ENCODE measurements at places on chromosomes 12 and 14. TPM values are rescaled to one million over a fixed set of nuclear protein-coding genes. Genes with fewer than 3 reads are reported as not detected.

GRCh38 chr12:111129149-111129767, 208.9 kb upstream of the MYL2 start:
- DNase-seq: no peak

DNA sequence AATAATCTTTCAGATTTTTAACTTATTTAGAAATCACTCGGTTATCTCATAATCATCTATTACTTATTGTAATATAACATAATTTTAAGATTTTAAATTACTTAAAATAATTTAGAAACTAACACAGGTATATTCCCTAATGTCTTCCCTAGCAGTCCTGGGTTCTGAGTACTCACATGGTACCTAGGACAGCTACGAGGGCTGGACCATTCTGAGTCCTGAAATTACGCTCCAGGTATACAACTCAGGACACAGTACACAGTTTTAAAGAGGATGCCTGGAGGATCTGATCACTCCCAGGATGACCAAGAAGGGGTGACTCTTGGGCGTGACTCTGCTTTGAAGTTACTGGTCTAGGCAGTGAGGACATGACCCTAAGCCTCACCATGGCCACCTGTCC, 9.1 kb upstream of the RASSF8 start:
- DNase-seq: no peak

DNA sequence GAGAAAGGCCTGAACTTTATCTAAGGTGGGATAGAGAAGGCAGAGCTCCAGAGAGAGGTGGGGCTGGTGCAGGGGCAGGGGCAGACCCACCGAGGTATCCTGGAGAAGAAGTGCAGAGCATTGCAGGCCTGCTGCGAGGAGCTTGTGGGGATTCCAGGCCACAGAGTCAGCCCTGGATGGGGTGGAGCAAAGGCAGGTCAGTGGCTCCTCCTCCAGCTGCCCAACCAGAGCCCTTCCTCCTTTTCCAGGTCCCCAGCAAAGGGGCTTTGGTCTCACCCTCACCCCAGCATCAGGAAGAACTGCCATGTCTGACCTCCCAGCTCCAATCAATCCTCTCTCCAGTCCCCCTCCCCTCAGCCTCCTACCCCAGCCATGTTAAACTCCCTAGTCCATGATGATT, 19.8 kb upstream of the ZNF740 start:
- no peak for DNase-seq

GRCh38 chr12:26229910-26230309, 34.5 kb downstream of the SSPN start:
- DNase-seq: no peak

- no peak for DNase-seq
Measured at GRCh38 chr14:53929871-53930715, 26.5 kb downstream of the BMP4 start.

LMO3 gene
- 2.0 TPM for polyA plus RNA-seq

RAPGEF3 gene
- 2.1 TPM for polyA plus RNA-seq

- no peak for DNase-seq
Measured at GRCh38 chr12:22229652-22230279, 104.7 kb downstream of the ST8SIA1 start.

GRCh38 chr14:34926552-34926951, 51.4 kb upstream of the BAZ1A start:
- no peak for DNase-seq

- DNase-seq: no peak
Measured at GRCh38 chr14:31777312-31777711, 216.1 kb downstream of the NUBPL start.

GRCh38 chr14:95044463-95045105, 112.7 kb downstream of the DICER1 start:
- DNase-seq: no peak

DNA sequence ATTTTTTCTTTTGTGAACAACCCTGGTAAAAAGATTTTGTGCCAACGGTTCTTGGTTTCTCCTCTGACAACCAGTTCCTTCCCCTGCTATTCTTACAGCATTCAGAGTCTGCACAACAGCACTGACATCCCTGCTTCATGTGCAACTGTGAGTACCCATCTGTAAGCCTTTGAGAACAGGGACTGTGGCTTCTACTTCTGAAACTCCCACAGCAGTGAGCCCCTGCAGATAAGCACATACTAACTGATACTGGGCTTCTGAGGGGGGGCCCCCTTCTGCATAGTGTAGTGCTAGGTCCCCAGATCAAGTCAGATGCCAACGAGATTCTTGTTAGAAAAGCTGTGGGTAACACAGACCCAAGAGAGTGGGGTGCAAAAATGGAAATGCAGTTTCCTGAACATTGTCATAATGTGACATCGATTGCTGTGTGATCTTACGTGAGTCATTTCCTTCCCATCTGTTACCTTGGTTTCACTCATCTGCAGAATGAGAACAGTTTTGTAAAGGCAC, 11.1 kb upstream of the NINJ2 start:
- no peak for DNase-seq

GRCh38 chr14:100824901-100825712, 811 bp upstream of the MEG3 start:
- no peak for DNase-seq

DNA sequence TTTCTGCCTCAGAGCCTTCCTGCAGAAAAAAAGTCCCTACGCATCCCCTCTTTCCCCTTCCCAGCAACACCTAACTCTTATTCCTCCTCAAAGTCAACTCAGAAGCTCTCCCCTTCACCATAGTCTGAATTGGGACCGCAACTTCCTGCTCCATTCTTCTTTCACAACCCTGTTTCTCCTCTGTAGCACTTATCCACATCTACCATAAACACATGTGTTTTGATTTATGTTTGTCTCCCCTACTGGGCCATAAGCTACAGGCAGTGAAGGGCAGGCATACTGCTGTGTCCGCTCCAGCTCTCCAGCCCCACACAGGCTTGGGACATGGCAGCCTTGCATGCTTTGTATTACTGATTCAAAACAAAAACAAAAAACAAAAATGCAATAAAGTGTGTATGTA, 5.9 kb downstream of the SDR9C7 start:
- no peak for DNase-seq

DNA sequence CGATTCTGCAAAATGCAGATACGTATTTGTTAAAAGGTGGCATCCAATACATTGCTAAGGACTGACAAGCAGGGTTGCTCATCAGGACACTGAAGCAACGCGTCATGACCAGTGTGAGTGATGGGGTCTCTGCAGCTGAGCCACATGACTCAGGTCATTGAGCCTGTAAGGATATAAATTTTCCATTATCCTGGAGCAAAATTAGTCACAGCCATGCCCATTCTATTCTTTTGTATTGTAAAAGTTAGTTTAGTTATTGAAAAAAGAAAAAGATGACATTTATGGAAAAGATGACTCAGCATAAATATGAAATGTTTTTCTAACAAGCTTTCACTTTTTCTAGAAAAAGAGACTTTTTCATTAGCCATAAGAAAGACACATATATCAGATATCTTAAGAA, 268.0 kb upstream of the TMEM132C start:
- DNase-seq: no peak

DNA sequence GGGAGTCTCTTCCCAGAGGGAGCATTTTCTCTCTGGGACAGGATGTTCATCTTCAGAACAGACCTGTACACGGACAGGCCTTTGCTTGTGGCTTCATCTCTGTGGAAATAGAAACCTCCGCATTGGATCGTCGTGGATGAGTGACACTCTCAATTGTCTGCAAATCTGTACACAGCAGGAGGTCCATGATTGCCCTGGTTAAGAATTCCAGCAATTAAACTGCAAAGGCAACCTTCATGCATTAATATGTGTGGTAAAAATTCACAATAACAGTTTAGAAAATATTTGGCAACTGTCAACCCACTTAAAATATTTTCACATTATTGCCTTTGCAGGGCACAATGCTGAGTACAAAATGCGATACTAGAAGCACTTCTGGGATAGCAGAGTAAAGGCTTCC, 149.8 kb upstream of the SFSWAP start:
- DNase-seq: no peak

MYH6 gene
- polyA plus RNA-seq: not detected

DNA sequence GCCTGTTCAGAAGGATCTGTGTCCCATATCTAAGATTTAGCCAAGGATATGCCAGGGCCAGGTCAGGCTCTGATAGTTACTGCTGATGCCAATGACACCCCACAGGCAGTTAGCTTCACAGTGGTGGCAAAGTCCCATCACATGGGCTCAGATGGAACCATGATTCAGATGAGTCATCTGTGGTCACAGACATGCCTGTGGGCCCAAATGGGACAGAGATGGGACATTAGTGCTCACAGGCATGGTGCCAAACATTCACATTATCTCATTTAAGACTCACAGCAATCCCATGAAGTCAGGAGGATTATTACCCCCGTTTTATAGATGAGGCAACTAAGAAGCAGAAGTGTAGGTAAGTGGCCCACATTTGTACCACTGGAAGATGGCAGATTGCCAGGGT, 207.8 kb downstream of the DPF3 start:
- no peak for DNase-seq

- no peak for DNase-seq
Measured at GRCh38 chr14:105508069-105508468, 17.0 kb downstream of the TEDC1 start.

ENDOU gene
- polyA plus RNA-seq: 0.10 TPM

DNA sequence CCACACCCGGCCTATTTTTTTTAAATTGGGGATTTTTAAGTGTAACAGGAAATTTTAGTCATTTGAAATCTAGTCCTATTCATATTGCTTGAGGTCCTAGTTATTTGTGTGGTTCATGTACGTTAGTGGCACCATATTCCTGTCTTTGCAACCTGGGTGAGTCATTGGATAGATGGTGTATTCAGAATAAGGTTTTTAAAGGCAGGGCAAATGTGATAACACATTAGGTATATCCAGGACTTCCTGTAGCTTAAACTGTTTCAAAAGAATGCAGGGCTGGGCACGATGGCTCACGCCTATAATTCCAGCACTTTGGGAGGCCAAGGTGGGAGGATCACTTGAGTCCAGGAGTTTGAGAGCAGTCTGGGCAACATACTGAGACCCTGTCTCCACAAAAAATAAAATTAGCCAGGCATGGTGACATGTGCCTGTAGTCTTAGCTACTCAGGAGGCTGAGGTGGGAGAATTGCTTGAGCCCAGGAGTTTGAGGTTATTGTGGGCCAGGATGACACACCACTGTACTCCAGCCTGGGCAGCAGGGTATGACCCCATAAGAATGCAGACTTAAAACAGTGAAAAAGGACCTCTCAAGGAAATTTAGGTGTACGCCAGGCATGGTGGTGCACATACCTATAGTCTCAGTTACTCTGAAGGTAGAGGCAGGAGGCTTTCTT, 8.1 kb downstream of the ATP6V0A2 start:
- DNase-seq: no peak

GRCh38 chr14:22566845-22567244, 22.2 kb downstream of the DAD1 start:
- DNase-seq: no peak

GRCh38 chr14:105337966-105338741, 23.6 kb downstream of the PACS2 start:
- no peak for DNase-seq

DNA sequence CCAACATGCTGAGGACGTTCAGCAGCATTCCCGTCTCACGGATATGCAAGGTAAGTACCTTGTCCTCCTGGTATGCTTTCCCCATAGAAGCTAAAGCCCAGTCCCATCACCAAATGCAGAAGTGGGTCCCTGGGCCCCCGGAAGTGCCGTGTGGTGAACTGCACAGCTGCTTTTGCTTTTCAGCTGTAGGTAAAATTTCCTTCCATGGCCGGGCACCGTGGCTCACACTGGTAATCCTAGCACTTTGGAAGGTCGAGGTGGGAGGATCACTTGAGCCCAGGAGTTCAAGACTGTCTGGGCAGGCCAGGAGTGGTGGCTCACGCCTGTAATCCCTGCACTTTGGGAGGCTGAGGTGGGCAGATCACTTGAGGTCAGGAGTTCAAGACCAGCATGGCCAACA, 44.1 kb downstream of the HSP90AA1 start:
- DNase-seq: no peak

SIRT4 gene
- polyA plus RNA-seq: 1.4 TPM

FLRT2 gene
- polyA plus RNA-seq: 20.8 TPM

GRCh38 chr14:68658029-68658509, 134.8 kb downstream of the ZFP36L1 start:
- DNase-seq: no peak

STAT2 gene
- polyA plus RNA-seq: 193 TPM

SLC25A21 gene
- polyA plus RNA-seq: 1.5 TPM

DNA sequence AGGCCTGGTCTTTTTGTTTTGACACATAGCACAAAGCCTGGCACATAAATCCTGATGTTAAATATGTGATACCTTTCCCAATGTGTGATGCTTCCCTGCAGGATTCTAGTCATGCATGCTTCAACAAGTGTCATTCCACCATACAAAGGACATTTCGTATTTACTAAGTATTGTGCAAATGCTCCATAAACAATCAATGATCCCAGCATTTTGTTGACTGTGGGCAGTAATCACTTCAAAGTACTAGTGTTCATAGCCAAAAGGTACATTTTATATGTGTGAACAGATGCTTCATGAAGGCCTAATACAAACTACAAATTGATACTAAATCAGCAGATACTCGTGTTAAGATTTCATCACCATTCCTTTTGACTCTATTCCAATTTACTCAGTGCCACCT, 4.4 kb downstream of the CCNB1IP1 start:
- DNase-seq: no peak

LTBR gene
- 32.1 TPM for polyA plus RNA-seq

- DNase-seq: no peak
Measured at GRCh38 chr14:68775614-68776126, 17.2 kb downstream of the ZFP36L1 start.

- no peak for DNase-seq
Measured at GRCh38 chr12:84166812-84167211, 745.8 kb downstream of the SLC6A15 start.

GRCh38 chr14:71228711-71229110, 321.5 kb downstream of the PCNX1 start:
- DNase-seq: no peak

DNA sequence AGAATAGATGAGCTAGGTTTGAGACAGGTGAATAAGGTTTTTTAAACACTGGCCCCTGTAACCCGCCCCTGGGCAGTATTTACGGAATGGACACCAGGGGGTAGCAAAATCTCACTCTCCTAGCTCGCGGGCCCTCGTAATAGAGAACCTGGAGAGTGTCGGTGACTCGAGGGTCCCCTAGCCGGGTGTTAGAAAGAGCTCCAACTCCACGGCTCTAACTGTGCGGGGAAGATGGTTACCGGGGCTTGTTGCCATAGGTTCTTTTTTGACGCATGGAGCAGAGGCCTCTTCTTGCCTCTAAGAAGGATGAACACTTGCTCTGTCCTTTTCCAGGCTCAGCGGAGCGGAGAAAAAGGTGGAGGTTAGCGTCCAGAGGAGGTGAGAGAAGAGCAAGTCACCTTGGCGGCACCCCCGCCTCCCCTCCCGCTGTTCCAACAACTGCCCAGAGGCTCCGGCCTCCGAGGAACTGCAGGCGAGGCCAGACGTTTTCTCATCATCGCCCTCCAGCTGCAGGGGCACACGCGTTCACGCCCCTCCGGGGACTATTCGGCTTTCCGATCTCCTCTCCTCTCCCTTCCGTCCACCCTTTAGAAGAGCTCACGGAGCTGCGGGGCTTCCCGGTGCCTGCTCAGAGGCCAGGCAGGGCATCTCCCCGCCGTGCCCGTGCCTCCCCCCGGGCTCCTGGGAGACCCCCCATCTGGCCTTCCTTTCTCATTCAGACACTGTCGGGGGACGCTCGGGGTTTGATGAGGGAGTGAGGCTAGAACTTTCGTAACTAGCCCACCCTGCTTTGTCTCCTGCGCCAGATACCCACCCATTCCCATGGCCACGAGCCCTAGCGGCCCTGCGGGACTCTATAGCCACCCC, 1.4 kb upstream of the ARHGEF40 start:
- no peak for DNase-seq
